ENCODE measurements at places on chromosomes 7 and 10.

GRCh38 chr7:94089806-94090205 lies 85.7 kb upstream of the BET1 start:
- DNase-seq, result no peak

- DNase-seq, result no peak
Measured at GRCh38 chr7:33050535-33051318, 11.8 kb downstream of the NT5C3A start.

DNA sequence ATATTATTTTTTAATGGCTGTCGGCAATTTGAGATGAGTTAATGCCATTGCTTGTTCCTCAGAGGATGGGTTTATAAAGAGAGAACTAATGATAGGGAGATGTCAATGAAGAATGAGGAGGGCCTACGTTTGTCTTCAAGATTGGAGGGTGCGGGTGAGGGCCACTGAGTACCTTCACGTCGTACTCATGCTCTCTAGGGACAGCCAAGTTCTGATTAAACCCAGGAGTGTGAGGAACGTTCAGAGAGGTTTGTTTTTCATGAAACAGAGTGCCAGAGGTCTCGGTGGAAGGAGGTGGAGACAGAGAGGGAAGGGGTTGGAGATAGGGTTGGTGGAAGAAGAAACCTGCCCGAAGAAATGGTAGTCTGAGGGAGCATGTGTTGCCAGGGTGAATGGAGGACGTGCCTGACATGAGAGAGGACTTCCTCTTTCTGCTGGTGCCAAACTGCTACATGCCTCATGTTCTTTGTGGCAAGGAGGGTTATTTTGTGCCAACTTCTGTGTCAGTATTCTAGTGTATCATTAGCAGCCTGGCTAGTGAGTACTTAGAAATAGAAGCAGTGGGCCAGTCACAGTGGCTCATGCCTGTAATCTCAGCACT lies 8.9 kb downstream of the DHTKD1 start:
- DNase-seq, result no peak

DNA sequence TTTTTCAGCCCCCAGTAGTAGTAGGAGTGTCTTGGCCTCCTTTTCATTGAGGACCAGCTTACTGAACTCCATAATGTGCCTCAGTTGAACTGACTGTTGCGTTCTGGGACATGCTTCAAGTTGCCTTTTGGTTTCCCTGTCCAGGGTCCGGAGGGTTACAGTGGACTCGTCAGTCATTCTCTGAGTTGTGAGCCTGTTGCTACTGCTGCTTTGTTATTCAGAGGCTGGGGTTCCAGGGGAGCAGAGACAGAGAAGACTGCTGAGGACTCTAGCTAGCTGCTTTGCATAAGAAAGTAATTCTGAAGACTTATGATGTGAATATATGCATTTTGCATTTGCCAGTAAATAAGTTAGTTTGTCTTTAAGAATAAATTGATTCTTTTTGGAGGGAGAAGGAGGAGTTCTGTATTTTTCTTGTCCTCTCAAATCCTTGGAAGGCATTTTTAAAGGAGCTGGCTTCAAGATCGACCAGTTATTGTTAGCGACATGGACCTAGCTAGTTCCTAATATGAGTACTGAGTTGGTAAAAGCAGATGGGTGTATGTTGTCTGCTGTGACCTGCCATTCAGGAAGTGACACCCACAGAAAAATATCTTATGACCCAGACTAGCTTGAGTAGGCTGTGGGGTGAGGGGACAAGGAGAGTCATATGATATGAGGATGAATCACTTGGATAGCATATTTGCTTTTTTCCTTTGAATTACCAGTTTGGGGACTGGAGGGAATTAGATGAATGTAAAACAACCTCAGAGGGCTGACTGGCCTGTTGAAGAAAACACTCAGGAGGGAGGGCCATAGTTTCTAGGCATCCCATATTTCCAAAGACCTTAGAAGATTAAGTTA lies 8.3 kb downstream of the PI4K2A start:
- peak; percentile 29 for DNase-seq

DNA sequence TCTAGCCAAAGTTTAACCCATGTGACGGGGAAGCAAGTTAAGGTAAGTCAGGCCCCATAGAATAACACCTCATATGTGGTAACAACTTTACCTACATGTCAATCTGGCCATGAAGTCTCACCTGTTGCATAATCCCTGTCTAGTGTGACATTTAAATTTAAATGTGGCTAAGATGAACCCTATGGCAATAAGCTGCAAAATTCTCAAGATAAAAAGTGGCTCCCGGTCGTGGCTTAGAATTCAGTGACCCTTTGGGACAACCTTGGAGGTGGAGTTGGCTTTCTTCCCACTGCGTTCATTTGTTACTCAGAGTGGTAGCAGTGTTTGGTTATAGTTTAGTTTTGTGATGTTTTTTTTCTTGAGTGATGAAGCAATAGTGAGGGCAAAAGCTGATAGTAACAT lies 90.6 kb downstream of the ARID5B start:
- DNase-seq, result no peak

GRCh38 chr10:70119623-70120022 lies 13.0 kb downstream of the AIFM2 start:
- no peak for DNase-seq

DNA sequence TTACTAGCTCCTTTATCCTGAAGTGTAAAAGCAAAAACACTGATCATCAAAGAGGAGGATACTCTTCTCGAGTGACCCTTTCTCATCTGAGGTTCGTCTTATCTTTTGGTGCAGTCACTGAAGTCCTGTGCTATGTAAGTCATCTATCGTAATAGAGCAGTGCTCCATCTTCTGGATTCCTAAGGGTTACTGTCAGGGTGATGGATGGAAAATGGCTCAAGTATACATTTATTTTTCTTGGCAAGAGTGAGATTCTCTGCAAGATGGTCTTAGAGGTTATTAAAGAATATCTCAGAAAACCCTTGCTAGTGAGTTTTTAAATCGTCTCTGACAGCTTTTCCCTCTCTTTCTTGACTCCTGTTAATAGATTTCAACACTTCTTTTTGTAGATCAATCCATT lies 12.4 kb downstream of the PRKG1 start:
- DNase-seq, result no peak

DNA sequence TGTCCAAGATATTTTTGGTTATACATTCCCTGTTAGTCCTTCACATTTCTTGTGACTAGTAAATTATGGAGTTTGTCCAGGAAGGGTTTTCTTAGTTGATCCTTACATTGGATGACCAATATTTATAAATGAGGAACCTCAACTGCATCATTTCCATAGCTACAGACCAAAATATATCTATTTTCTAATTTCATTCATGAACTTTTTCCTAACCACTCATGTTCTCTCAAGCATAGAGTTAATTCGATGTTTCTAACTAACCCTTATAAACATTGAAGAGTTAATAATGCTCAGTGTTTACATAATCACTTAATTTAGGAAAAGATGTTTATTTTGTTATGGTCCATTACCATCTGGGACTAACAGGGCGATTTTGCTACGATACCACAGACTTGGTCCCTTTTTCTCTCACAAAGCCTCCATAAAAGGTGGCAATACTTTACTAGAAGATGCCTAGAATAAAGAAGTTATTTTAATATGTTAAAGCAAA lies 591.0 kb downstream of the MAGI2 start:
- DNase-seq, result no peak

DNA sequence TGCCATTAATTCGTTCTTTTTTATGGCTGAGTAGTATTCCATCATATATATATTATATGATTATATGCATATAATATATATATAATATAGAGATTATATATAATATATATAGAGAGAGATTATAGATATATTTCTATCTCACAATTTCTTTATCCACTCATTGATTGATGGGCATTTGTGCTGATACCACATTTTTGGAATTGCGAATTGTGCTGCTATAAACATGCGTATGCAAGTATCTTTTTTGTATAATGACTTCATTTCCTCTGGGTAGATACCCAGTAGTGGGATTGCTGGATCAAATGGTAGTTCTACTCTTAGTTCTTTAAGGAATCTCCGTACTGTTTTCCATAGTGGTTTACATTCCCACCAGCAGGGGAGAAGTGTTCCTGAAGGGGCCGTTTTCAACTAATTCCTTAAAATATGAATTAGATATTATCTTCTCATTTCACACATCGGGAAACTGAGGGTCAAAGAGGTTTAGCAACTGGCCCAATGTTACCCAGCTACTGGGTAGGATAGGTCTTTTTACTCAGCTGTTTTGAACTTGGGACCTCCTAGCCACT lies 16.5 kb downstream of the NFE2L3 start:
- no peak for DNase-seq

Measured in stimulated activated CD8-positive, alpha-beta memory T cell treated with anti-CD3 and anti-CD28 coated beads, Interleukin-15, amount 100 ng/mL, for 4 hours (primary cell).